ENCODE measurements at places on chromosomes 3 and 15. TPM values are rescaled to one million over a fixed set of nuclear protein-coding genes. Genes with fewer than 3 reads are reported as not detected.

DUOX1 gene
- 0.50 TPM for total RNA-seq

C15orf62 gene
- total RNA-seq, result not detected

GRCh38 chr3:196406811-196407470, 25.3 kb downstream of the UBXN7 start:
- peak; percentile 50 for DNase-seq

DNA sequence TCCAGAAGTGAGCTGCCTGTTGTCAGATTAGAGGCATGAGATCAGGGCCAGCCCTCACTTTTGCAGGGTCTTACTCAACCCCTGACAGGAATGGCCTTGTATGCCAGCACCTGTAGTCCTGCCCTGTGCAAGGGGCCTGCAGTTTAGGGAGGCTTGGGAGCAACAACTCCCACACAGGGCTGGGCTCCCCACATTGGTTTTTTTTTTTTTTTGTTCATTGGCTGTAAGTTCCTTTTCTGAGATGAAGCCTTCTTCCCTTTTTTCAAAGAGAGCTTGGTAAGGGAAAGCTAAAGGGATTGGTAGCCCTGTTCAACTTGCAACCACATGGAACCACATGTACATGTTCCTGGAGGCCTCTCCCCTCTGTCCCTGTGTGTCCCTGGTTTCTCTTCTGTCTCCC, 46.4 kb downstream of the TNFAIP8L3 start:
- no peak for DNase-seq

GRCh38 chr15:80694611-80695098, 455 bp upstream of the ABHD17C start:
- no peak for DNase-seq

DNA sequence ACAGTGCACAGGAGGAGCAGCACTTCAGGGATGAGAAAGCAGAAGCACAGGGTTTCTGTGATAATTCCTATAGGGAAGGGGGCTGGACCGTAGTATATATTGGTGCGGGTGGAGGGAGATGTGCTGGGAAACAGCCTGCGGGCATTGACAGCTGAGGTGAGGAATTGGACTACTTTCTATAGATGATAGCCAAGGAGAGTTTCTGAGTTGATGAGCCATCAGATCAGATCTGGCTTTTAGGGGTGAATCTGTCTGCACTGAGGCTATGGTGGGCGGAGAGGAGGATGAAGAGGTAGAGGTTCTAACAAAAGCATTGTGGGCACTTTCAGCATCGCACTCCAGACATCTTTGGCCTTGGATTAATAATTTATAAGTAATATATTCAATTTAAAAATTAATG, 33.1 kb downstream of the SELENOT start:
- DNase-seq, result no peak

DNA sequence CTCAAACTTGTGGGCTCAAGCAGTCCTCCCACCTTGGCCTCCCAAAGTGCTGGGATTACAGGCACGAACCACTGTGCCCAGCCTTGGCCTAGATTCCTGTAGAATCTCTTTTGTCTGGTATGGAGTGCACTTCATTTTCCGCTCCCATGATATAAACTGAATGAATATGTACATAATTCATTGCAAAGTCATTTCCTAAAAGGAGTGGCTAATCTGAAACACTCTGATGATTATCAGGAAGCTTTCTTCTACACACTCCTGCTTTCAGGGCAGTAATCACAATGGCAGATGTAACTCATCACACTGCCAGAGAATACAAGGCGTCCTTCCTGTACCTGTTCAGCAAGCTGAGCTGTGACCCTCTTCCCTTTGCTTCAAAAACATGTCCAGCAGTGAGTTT, 28.6 kb downstream of the RLBP1 start:
- no peak for DNase-seq

- DNase-seq, result no peak
These were observed 86.4 kb downstream of the WDR76 start for GRCh38 chr15:43913026-43913780.

- no peak for DNase-seq
These were observed 123.1 kb upstream of the UMPS start for GRCh38 chr3:124607163-124607562.

DNA sequence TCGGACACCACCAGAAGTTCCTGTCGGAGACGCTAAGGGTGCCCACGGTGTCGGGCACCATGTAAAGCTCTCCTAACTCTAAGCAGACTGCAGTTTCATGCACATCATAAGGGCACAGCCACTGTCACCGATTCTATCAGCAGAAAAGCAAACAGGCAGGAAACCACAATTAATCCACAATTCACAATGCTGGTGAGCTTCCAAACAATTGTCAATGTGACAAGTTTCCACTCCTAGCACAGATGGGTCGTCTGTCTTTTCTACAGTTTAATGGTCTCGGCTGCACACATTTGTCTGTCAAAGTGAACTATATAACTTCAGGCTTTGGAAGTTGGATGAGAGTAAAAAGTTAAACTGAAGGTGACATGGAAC, 8.8 kb upstream of the OCA2 start:
- DNase-seq, result no peak

DNA sequence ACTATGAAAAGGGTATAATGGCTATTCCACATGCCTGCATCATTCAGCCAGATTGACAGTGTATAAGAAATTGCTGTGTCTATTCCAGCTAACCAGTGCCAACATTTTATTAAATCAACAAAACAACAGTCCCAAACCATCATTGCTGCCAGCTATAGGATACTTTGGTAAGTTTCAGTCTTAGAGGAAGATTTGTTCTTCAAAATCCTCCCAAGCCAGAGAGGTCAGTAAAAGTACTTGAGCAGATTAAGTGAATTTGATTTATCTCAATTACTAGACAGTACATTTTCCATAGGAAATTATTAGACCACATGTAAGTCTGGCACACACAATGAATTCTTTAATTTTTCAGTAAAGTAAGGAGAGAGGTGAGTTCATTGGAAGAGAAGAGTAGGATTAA, 50.7 kb downstream of the TFG start:
- DNase-seq, result no peak

DNA sequence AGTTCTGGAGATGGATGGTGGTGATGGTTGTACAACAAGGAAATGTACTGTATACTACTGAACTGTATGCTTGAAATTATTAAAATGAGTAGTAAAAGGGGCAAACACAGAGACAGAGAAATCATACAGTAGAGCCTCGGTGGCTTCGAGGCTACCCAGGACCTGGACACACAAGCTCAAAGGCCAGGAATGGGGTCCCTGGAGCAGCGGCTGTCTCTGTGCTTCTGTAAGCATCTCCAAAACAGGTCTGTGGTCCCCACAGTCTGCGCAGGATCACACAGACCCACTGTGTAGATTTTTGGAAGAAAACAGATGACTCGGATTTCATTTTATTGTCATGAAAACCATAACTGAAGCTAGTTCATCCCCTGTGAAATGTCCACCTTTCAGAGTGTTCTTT, 39.7 kb downstream of the PGPEP1L start:
- no peak for DNase-seq

Data from left ventricle myocardium superior (tissue), 1 donor.